ENCODE measurements at places on chromosomes 4 and X.

- DNase-seq: no peak
Measured at GRCh38 chr4:91488946-91489345, 814.8 kb upstream of the GRID2 start.

DNA sequence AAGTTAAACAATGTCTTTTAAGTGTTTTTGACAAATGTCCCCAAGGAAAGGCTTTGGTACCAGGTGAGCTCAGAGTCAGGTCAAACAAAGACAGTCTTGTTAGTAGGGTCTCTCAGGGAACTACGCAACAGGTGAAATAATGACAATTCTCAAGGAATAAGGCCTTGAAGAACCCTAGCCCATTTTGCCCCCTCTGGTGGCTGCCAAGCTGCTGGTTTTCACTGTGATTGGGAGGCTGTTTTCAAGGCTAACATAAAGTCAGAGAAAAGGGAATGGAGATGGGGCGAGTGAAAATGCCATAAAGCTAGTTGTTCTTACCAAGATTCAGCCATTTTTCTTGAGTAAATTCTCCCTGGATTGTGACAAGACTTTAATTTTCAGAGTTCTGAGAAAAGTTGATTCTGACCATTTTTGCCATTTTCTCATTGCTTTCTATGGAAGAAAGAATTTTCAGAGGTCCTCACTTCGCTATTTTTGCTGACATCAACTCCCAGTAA is 58.7 kb downstream of the RWDD4 start:
- DNase-seq: no peak

GRCh38 chr4:81921751-81922159 is 450.0 kb upstream of the RASGEF1B start:
- DNase-seq: no peak

- no peak for DNase-seq
Measured at GRCh38 chr4:76061982-76062381, 12.5 kb upstream of the ART3 start.

DNA sequence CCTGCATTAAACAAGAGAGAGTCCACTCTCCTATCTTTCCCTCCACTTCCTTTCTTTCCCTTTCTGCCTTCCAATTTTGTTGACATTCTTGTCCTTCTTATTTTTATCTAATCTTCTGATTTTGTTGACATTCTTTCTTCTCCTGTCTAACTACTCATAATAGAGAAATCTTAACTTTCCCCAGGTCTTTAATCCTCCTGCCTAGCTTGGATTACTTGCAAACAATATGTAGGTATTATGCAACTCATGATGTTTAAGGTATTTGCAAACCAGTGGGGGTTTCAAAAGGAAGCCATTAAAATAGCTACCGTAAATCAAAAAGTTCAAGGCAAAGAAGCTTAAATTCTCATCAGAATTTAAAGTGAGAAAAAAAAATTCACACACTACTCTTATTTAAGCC is 53.9 kb downstream of the PROM1 start:
- no peak for DNase-seq

DNA sequence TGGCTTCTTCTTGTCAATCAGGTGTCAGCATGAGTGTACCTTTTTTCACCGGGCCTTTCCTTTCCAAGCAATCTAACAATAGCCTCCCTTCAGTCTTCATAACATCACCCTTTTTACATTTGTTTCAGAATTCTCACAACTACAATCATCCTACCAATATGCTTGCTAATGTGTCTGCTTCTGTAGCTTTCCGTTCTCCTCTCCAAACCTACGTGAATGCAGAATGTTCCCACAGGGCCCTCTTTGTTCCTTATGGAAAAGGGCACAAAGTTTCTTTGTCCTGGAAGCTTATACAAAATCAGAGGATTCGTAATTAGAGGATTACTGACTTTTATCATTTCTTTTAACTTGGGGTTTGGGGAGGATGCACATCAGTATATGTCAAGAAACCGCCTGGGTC is 461.8 kb downstream of the CENPC start:
- no peak for DNase-seq

DNA sequence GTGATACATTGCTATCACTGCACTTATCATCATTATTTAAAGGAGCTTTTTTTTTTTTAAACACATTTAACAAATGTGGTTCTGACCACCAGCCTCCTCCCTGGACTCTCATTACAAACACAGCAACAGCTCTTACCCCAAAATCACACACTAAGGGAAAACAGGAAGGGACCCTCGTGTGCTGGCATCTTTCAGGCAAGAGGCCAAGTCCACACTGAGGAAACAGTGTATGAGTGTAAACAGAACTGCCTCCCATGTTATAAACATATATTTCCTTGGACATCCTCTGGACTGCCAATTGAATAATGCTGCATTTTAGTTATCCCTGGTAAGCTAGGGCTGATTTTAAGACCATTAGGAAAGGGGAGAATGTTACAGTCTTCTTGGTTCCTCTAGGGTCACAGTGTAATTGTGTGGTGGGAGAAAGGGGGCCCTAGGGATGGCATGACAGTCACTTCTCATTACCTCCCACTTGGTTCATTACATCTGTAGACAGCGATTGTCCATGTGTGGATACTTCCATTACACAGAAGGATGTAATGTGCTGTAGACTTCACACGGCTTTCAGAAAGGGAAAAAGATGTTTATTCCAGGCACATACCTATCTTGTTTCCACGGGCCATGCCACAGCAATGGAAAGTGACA is 244.6 kb upstream of the TET2 start:
- no peak for DNase-seq

GRCh38 chr4:124883632-124884031 is 171.1 kb upstream of the ANKRD50 start:
- DNase-seq: no peak
